IMR-90 (cell line): ENCODE measurements at places on chromosomes 7 and 10. TPM values are rescaled to one million over a fixed set of nuclear protein-coding genes. Genes with fewer than 3 reads are reported as not detected.

Gene GPR15LG
- polyA plus RNA-seq: not detected in 2 replicates

Gene FKBP6
- not detected in 2 replicates for polyA plus RNA-seq

Gene ASZ1
- polyA plus RNA-seq: not detected in 2 replicates

Gene ACSM6
- not detected in 2 replicates for polyA plus RNA-seq

Gene TET1
- 0.76 and 1.0 TPM in 2 replicates for polyA plus RNA-seq

Gene CPN1
- polyA plus RNA-seq: not detected in 2 replicates

Gene MINDY4
- 1.8 and 1.9 TPM in 2 replicates for polyA plus RNA-seq

Gene CFTR
- 0.21 TPM in 1 of 2 replicates, not detected in the other for polyA plus RNA-seq

Gene SNX10
- not detected in 2 replicates for polyA plus RNA-seq

DNA sequence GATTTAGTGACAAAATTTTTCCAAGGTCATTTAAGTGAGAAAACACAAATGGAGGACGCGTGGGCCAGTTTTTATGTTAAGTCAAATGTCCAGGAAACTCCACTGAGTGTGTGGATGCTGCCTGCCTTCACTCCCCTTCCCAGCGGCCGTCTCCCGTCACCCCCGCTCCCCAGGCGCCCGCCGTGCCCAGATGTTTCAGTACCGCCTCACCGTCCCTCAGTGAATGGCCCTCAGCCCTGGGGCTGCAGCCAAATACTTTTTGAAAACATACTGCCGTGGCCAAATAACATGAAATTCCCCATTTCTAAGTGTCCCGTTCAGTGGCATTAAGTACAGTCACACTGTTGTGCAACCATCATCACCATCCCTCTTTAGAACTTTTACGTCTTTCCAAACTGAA lies 131.9 kb downstream of the INSYN2A start:
- no peak overlapping the region for H3K27ac ChIP-seq
- peaks cover 50% of the 10 kb centered on the region for H3K36me3 ChIP-seq
- no peak overlapping the region for H3K4me3 ChIP-seq
- H3K27me3 ChIP-seq: no peaks in the 10 kb centered on the region
- no peaks in the 10 kb centered on the region for H3K4me1 ChIP-seq

- H3K27me3 ChIP-seq: no peaks in the 10 kb centered on the region
- no peak overlapping the region for H3K27ac ChIP-seq
- no peak overlapping the region for H3K4me3 ChIP-seq
- peak; percentile 36 for DNase-seq
- H3K4me1 ChIP-seq: no peaks in the 10 kb centered on the region
Observed at GRCh38 chr7:46776790-46777189, 805.1 kb downstream of the TNS3 start.

GRCh38 chr7:1176891-1177373 lies 16.9 kb upstream of the ZFAND2A start:
- no peak overlapping the region for H3K4me3 ChIP-seq
- DNase-seq: peak; percentile 31
- H3K4me1 ChIP-seq: 0 out of 2 replicates have a peak, but pooled peaks cover 2% of the 10 kb centered on the region
- H3K27ac ChIP-seq: no peak overlapping the region
- peaks cover 2% of the 10 kb centered on the region; the same call in 1 of the 2 replicates for H3K27me3 ChIP-seq
- H3K36me3 ChIP-seq: no peaks in the 10 kb centered on the region

DNA sequence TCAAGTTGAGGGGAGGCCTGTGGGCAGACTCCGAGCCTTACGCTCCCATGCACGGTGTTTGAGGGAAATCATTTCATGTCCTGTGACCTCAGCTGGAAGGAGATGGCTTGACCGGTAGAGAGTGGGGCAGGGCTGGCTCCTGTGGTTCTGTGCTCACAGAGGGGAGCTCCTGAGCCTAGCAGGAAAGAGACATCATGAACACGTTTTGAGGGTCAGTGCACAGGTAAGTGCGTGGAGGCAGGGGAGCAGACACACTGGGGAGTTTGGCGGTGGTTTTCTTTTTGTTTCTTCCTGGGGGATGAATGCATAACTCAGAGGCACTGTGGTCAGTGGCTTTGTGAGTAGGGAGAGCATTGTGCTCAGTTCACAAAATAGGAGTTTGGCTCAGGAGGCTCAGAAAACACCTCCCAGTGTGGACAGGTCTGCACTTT lies 22.5 kb downstream of the ADCY1 start:
- H3K27me3 ChIP-seq: peaks cover 18% of the 10 kb centered on the region
- DNase-seq: no peak
- no peaks in the 10 kb centered on the region for H3K36me3 ChIP-seq
- no peak overlapping the region for H3K4me3 ChIP-seq
- no peak overlapping the region for H3K27ac ChIP-seq

DNA sequence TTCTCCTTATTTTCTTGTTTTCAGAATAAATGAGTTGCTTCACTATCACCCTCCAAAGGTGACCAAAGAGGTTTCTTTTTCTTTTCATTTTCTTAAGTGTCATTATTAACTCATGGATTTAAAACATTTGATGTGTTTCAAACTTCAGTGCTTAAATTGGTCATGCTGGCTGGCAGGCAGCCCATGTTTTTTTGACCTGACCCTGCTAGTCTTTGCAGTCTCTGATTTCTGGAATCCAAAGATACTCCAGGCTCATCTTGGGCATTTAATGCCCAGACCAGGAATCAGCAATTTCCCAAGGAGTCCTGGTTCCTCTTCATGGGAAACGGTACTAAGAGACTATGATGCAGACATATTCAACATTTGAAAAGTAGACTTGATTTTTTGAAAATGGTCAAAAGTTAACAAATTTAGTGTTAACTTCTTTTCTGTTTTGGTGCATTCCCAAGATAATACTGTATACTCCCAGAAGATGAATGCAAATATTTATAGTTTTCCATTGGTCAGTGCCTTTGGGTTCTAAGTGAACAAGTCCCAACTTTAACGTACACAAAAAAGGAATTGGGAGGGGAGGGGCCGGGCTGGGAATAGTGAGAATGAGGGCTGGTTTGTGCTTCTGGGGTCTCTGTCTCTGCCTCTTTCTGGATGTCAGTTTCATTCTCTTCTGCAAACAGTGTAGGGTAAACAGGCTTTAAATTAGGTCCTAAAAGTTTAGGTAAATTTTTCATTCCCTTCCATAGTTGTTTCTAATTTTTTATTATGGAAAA lies 19.8 kb downstream of the NUB1 start:
- peaks cover 16% of the 10 kb centered on the region for H3K36me3 ChIP-seq
- no peak overlapping the region for H3K4me3 ChIP-seq

DNA sequence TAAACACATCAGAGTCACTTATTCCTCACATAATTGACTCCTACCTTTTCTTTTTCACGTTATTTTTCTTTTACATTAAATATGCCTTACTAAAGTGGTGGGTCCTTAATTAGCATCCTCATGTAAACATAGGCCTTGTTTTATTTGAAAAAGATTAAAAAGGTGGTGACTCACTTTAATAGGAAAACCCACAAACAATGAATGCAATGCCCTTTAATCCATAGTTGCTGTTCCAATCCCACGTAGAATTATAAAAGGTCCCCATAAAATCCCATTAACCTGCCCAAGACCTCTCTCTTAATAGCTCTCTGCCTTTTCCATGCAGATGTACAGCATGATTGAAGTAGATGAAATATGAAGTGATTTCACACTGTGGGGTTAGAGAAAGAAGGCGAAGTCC lies 32.2 kb downstream of the SLC16A12 start:
- H3K4me3 ChIP-seq: no peak overlapping the region
- H3K4me1 ChIP-seq: no peaks in the 10 kb centered on the region
- no peaks in the 10 kb centered on the region for H3K36me3 ChIP-seq

GRCh38 chr7:120512701-120513100 lies 239.7 kb downstream of the KCND2 start:
- H3K4me3 ChIP-seq: no peak overlapping the region
- no peak for DNase-seq
- no peaks in the 10 kb centered on the region for H3K4me1 ChIP-seq
- no peak overlapping the region for H3K27ac ChIP-seq

- no peak overlapping the region for H3K27ac ChIP-seq
- no peak overlapping the region for H3K4me3 ChIP-seq
- DNase-seq: peak; percentile 82
- H3K36me3 ChIP-seq: no peaks in the 10 kb centered on the region
- H3K4me1 ChIP-seq: no peaks in the 10 kb centered on the region
Observed at GRCh38 chr10:92087750-92088395, 164.3 kb downstream of the BTAF1 start.

DNA sequence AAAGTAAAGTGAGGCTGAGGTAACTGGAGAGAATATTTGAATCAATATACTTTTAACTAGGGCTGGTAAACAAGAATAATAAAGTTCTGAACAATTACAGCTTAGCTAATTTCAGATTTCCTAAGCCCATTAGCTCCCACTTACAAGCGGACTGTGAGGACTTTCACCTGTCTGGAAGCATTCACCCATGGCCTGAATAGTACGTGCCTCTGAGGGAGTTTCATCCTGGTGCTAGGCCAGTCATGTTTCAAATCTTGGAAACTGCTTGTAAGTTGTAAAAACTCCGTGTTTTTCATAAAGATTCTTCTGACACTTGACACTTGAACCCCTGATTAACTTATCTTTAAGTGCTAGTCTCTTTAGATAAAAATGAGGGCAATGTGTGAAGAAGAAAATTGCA lies 975.2 kb upstream of the GHITM start:
- H3K4me3 ChIP-seq: no peak overlapping the region
- no peak for DNase-seq

- no peaks in the 10 kb centered on the region for H3K27me3 ChIP-seq
- H3K36me3 ChIP-seq: peaks cover 8% of the 10 kb centered on the region
- H3K27ac ChIP-seq: peak overlapping the region; percentile 97
- peaks cover 43% of the 10 kb centered on the region for H3K4me1 ChIP-seq
Observed at GRCh38 chr7:151060113-151060415, 675 bp downstream of the SLC4A2 start.

DNA sequence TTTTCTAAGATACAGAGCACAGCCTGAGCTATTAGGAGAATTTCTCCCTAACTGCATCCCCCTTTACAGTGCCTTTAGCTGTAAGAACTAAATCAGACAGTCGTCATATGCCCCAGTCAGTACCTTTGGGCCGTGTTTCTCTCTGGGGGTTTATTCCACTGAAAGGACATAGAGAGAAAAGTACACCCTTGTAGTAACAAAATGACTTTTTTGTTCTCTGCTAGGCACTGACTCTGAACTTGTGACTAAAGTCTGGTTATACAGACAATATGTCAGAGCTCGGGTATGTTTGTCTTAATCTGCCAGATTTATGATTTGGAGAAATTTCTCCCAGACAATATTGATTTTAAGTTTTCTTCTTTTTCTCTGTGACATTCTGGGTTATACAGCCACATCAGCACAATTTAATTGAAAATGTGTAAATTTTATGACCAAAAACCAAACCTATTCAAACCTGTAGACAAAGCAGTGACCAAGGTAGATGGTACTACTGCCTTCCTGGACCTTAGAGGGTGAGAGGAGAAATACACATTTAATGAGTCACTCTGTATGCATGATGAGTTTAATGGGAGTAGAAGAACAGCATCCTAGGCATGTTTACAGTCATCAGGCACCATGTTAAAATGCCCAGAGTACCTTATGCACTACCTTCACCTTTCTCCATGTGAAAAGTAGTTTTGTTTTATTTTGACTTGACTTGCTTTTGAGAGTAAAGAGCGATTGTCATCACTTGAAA lies 156.1 kb upstream of the PLXDC2 start:
- no peaks in the 10 kb centered on the region for H3K27me3 ChIP-seq
- H3K4me1 ChIP-seq: peaks cover 7% of the 10 kb centered on the region
- no peak overlapping the region for H3K4me3 ChIP-seq
- peak; percentile 37 for DNase-seq
- H3K36me3 ChIP-seq: no peaks in the 10 kb centered on the region
- H3K27ac ChIP-seq: no peak overlapping the region

GRCh38 chr10:77899080-77899477 lies 27.5 kb downstream of the DLG5 start:
- no peaks in the 10 kb centered on the region for H3K27me3 ChIP-seq
- H3K4me3 ChIP-seq: no peak overlapping the region
- H3K36me3 ChIP-seq: no peaks in the 10 kb centered on the region
- H3K27ac ChIP-seq: no peak overlapping the region
- peak; percentile 51 for DNase-seq

DNA sequence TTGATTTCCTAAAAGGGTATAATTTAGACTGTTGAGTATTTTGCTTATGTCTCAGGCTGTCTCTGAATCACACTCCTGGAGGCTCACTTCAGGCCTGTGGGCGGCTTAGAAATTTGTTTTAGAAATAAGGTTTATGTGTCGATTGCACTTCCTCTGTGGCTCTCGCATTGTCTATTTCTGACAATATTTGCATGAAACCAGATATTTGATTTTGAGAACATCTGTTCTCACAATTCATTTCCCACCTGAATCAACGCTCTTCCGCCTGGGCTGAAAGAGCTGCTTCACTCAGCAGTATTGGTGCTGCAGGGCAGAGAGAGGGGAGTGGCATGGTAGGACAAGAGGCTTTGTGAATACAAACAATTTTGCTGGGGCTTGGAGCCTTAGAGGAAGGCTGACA lies 262.0 kb downstream of the ADRA2A start:
- DNase-seq: no peak
- no peak overlapping the region for H3K4me3 ChIP-seq
- H3K36me3 ChIP-seq: no peaks in the 10 kb centered on the region
- H3K27me3 ChIP-seq: no peaks in the 10 kb centered on the region

DNA sequence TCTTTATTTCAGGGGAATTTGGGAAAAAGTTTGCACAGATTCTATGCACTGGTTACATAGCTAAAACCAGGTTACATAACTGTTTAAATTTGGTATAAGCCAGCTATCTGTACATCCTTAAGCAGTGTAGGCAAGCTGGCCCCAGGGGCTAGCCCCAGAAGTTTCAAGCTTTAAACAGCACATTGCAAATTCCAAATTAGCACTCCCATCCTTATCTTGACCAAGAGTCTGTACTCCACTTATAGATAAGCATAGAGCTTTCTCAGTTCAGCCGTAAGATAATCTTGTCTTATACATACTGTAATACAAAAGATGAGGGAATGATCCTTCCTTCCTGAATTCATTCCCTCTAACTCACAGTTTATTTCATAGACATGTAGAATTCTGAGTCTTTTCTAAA lies 109.3 kb downstream of the SPAG6 start:
- no peak overlapping the region for H3K27ac ChIP-seq
- H3K27me3 ChIP-seq: peaks cover 9% of the 10 kb centered on the region
- DNase-seq: no peak
- no peaks in the 10 kb centered on the region for H3K4me1 ChIP-seq

DNA sequence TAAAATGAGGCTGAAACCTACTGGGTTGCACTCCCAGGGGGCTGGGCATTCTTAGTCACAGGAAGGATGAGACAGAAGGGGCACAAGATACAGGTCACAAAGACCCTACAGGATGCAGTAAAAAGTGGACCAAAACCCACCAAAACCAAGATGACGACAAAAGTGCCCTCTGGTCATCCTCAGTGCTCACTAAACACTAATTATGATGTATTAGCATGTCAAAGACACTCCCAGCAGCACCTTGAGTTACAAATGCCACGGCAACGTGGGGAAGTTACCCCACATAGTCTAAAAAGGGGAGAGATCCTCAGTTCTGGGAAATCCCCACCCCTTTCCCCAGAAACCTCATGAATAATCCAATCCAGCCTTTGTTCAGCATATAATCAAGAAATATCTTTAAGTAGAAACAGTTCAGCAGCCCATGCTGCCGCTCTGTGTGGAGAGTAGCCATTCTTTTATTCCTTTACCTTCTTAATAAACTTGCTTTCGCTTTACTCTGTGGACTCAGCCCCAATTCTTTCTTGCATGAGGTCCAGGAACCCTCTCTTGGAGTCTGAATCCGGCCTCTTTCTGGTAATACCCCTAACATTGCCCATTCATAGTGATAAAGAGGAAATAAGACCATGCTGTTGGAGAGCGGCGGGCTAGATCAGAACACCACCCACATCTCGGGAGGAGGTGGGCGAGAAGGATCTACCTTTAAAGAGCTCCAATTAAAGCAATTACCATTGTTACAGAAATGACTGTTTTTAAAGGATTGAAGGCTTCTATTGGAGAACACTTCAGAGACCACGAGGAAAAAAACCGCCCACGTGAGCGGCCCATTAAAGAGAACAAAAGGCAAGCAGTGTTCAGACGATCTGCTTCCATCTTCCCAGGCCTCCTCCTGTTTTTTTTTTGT lies 170.9 kb downstream of the USP6NL start:
- no peak for DNase-seq
- H3K36me3 ChIP-seq: no peaks in the 10 kb centered on the region
- H3K4me1 ChIP-seq: no peaks in the 10 kb centered on the region
- H3K27me3 ChIP-seq: peaks cover 1% of the 10 kb centered on the region; the same call in 1 of the 2 replicates
